ENCODE measurements at places on chromosomes 12 and 14.
A peak's percentile ranks its signal among the peaks of the same experiment; 100 is the strongest.

GRCh38 chr14:34018564-34019244, 67.8 kb upstream of the EGLN3 start:
- H3K36me3 ChIP-seq, result no peaks in the 10 kb centered on the region
- no peak for DNase-seq
- H3K4me1 ChIP-seq, result no peaks in the 10 kb centered on the region
- no peak overlapping the region for H3K27ac ChIP-seq
- H3K4me3 ChIP-seq, result no peak overlapping the region
- peaks cover 11% of the 10 kb centered on the region for H3K27me3 ChIP-seq

GRCh38 chr12:122403115-122403770, 19.2 kb downstream of the CLIP1 start:
- H3K36me3 ChIP-seq, result peaks cover 11% of the 10 kb centered on the region
- no peaks in the 10 kb centered on the region for H3K27me3 ChIP-seq
- H3K27ac ChIP-seq, result peak overlapping the region; percentile 74
- H3K4me1 ChIP-seq, result peaks cover 38% of the 10 kb centered on the region
- no peak for DNase-seq

- no peak overlapping the region for H3K4me3 ChIP-seq
- no peak overlapping the region for H3K27ac ChIP-seq
- H3K36me3 ChIP-seq, result no peaks in the 10 kb centered on the region
- peak; percentile 61 for DNase-seq
- H3K4me1 ChIP-seq, result peaks cover 11% of the 10 kb centered on the region
- no peaks in the 10 kb centered on the region for H3K27me3 ChIP-seq
Observed at GRCh38 chr14:33676135-33676566, 274.7 kb downstream of the EGLN3 start.

- no peaks in the 10 kb centered on the region for H3K4me1 ChIP-seq
- no peak for DNase-seq
- no peak overlapping the region for H3K27ac ChIP-seq
- no peaks in the 10 kb centered on the region for H3K36me3 ChIP-seq
- H3K4me3 ChIP-seq, result no peak overlapping the region
- no peaks in the 10 kb centered on the region for H3K27me3 ChIP-seq
Observed at GRCh38 chr12:130602251-130602650, 113.8 kb downstream of the RIMBP2 start.

DNA sequence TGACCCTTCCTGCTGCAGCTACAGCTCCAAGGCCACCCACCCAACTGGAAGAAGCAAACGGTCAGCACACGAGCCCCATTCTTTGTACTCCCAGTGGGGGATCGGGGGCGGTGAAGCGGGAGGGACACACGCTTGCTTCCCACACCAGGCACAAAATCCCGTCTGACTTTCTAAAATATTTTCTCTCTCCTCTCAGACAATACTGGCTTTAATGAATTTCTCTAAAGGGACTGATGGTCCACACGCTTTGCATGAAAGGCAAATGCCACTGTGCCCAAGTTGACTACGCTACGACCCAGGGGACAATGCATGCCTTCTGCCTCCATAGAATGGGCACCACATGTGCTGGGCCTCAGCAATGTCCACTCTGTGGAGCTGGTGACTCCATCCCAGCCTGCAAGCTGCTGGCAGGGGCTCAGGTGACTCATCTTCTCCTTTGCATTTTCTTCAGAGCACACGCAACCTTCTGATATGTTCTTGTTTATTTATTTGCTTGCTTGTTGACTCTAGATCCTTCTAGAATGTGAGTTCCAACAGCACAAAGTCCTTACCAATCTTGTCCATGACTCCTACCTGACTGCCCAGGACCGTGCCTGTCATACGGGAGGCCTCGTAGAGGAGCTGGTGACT, 15.6 kb downstream of the SYNE3 start:
- H3K36me3 ChIP-seq, result no peaks in the 10 kb centered on the region
- H3K27ac ChIP-seq, result peak overlapping the region; percentile 11
- peaks cover 18% of the 10 kb centered on the region for H3K4me1 ChIP-seq
- H3K4me3 ChIP-seq, result no peak overlapping the region
- H3K27me3 ChIP-seq, result no peaks in the 10 kb centered on the region

GRCh38 chr12:76698966-76699365, 64.9 kb upstream of the ZDHHC17 start:
- H3K27me3 ChIP-seq, result no peaks in the 10 kb centered on the region
- DNase-seq, result no peak
- H3K27ac ChIP-seq, result no peak overlapping the region
- H3K36me3 ChIP-seq, result no peaks in the 10 kb centered on the region
- H3K4me3 ChIP-seq, result no peak overlapping the region

- no peaks in the 10 kb centered on the region for H3K36me3 ChIP-seq
- H3K4me3 ChIP-seq, result no peak overlapping the region
- DNase-seq, result no peak
- H3K4me1 ChIP-seq, result peaks cover 17% of the 10 kb centered on the region
- no peaks in the 10 kb centered on the region for H3K27me3 ChIP-seq
Observed at GRCh38 chr14:94361682-94362081, 26.7 kb downstream of the SERPINA1 start.

- no peaks in the 10 kb centered on the region for H3K4me1 ChIP-seq
- DNase-seq, result no peak
- H3K27ac ChIP-seq, result no peak overlapping the region
- H3K36me3 ChIP-seq, result no peaks in the 10 kb centered on the region
- no peaks in the 10 kb centered on the region for H3K27me3 ChIP-seq
Observed at GRCh38 chr12:130762319-130762675, 46.2 kb upstream of the RIMBP2 start.

DNA sequence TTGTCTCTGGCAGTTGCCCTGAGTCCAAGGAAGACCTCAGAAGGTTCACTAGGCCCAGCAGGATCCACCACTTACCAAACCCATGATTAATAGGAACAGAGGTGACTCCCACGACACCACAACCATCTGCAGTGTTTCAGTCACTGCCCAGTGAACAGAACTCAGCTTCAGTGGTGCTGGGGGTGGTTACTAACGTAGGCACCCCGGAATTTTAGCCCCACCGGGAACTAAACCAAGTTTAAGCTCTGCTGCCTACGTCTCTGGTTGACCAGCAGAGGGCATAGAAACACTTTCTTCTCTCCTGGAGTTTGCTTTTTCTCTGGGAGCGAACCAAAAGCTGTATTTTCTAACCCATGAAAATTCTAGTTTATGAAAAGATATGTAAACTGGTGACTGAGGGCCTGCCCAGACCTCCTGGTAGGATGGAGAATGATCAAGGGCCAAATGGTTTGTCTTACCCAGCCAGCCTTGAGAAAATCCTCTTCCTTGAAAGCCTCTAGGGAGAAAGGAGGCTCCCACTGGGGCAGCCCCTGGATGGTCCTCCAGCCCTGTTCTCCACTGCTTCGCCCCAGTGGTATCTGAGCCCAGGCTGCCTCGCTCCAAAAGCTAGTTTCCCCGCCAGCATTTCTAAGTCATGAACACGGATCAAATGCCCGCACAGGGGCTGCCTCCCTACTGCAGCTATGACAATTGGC, 379.8 kb downstream of the DPF3 start:
- DNase-seq, result peak; percentile 54
- H3K4me1 ChIP-seq, result no peaks in the 10 kb centered on the region
- H3K36me3 ChIP-seq, result no peaks in the 10 kb centered on the region
- H3K4me3 ChIP-seq, result no peak overlapping the region

DNA sequence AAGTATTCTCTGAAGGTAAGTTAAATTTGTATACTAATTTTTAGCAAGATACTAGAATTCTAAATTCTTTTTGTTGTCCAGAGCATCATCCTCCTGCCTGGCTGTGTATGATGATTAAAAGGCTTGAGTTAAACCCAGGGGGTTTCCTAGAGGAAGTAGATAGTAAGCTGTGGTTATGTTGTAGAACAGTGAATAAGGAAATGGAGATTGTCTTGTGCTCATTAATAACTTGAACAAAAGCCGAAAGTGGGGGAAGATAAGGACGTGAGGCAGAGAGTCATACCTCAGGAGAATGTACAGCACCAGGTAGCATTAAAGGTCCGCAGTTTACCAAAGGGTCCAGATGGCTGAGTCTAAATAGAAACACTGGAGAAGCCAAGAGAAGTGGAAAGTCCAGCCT, 42.0 kb downstream of the CKB start:
- peaks cover 78% of the 10 kb centered on the region for H3K36me3 ChIP-seq
- no peaks in the 10 kb centered on the region for H3K27me3 ChIP-seq
- H3K4me1 ChIP-seq, result peaks cover 14% of the 10 kb centered on the region
- H3K4me3 ChIP-seq, result no peak overlapping the region
- DNase-seq, result no peak

DNA sequence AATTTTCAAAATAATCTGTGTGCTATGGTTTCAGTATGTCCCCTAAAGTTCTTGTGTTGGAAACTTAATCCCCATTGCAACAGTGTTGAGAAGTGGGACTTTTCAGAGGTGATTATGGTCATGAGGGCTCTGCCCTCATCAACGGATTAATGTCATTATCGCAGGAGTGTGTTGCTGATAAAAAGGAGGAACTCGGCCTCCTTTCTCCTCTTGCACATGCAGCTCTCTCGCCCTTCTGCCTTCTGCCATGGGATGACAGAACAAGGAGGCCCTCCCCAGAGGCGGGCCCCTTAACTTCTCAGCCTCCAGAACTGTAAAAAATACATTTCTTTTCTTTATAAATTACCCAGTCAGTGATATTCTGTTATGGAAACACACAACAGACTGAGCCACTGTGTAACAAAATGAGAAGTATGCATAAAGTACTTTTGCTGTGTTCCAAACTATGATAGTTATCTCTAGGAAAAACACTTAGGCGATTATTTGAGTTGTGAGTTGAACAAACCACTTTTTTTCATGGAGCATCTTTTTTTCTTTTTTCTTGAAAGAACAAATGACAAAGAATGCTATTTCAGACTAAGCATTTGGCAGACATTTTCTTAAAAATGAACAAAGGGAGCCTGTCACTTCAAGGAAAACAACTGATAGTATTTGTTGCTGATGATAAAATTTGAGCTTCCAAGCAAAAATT, 134.8 kb upstream of the FUT8 start:
- no peak for DNase-seq
- H3K27me3 ChIP-seq, result no peaks in the 10 kb centered on the region
- no peak overlapping the region for H3K4me3 ChIP-seq
- no peak overlapping the region for H3K27ac ChIP-seq

DNA sequence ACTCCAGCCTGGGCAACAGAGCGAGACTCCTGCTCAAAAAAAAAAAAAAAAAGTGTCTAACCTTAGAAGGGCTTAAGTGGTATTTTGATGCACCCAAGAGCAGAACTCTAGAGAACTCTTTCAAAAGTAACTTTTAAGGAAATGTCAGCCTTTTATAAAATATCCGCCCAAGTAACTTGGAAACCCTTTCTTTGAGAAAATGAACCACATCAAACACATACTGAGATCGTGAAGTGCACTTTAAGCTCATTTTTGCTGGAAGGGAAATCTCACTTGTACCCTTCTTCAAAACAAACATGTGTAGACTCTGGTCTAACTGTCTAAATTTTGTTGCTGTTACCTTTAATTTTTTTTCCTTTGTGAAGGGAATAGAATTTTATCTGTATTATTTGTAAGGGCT, 5.5 kb downstream of the C12orf56 start:
- H3K27ac ChIP-seq, result peak overlapping the region; percentile 20
- no peaks in the 10 kb centered on the region for H3K27me3 ChIP-seq
- H3K4me1 ChIP-seq, result peaks cover 18% of the 10 kb centered on the region
- DNase-seq, result no peak
